ENCODE measurements at places on chromosomes 11 and 22. TPM values are rescaled to one million over a fixed set of nuclear protein-coding genes. Genes with fewer than 3 reads are reported as not detected.

DNA sequence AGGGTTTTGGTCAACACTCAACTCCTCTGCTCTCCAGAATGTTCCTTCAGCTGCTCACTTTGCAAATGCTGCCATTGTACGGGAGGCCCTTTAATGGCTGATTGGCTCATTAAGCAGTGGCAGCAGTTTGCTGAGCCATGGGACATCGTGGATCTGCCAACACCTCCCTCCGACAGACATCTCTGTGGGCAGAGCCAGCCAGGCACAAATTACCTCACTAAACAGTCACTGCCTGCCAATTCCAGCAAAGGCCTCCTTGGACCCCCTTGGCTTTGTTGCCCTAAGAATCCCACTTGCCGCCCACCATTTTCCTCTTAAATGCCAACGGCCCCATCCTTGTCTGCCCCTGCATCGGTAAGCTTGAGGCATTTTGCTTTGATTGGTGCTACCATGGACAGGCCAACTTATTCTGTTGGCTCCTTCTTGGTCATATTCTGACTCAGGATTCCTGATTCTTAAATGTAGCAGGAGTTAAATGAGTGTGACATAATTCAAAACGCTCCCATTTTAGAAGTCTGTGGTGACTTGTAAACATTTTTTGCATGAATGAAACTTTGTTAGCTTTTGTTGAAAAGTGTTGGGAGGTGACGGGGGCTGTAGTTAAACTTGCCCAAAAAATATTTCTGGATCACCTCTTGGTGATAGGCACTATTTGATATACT is 57.5 kb upstream of the LMO2 start:
- no peak for DNase-seq
- H3K4me1 ChIP-seq: no peaks in the 10 kb centered on the region
- no peaks in the 10 kb centered on the region for H3K36me3 ChIP-seq
- H3K27ac ChIP-seq: no peak overlapping the region

GRCh38 chr11:3353066-3353465 is 25.9 kb downstream of the ZNF195 start:
- no peaks in the 10 kb centered on the region for H3K27me3 ChIP-seq
- no peaks in the 10 kb centered on the region for H3K4me1 ChIP-seq
- no peak overlapping the region for H3K4me3 ChIP-seq
- H3K27ac ChIP-seq: no peak overlapping the region
- H3K36me3 ChIP-seq: no peaks in the 10 kb centered on the region
- DNase-seq: no peak

DNA sequence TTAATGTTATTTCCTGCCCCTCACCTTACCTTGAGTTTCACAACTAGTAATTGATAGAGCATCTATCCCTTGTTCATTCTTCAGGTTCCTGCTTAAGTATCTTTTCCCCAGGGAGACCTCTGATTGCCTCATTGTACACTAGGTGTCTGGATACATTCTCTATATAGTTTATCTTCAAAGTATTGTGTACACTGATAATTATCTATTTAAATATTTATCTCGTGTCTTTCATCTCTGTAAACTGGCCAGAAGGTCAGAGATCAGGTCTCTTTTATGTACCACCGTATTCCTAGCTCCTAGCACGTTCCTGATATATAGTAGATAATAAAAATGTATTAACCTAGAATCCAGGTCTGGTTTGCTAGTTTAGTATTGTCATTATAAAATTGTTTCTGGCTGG is 6.4 kb downstream of the TMEM126B start:
- H3K27ac ChIP-seq: no peak overlapping the region
- no peak for DNase-seq
- no peak overlapping the region for H3K4me3 ChIP-seq
- no peaks in the 10 kb centered on the region for H3K36me3 ChIP-seq
- H3K27me3 ChIP-seq: no peaks in the 10 kb centered on the region
- peaks cover 1% of the 10 kb centered on the region for H3K4me1 ChIP-seq

The TYR gene
- total RNA-seq: not detected

DNA sequence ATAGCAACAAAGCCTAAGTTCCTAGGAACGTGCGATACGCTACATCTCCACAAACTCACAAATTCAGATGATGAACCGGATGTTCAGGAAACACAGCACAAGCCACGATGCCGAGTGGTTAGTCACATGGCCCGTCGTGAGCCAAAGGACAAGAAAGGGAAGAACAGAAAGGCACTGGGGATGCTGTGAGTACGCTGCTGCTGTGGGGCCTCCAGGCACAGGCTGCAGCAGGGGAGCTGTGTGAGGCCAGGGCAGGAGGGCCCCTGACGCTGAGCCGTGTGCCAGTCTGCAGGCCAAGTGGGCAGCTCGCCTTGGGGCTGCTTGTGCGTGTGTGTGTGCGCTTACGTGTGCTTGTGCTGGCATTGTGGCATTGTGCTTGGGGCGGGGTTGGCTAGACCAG is 89.4 kb downstream of the CTTN start:
- no peak for DNase-seq
- H3K27me3 ChIP-seq: no peaks in the 10 kb centered on the region
- no peak overlapping the region for H3K27ac ChIP-seq
- H3K4me3 ChIP-seq: no peak overlapping the region
- H3K4me1 ChIP-seq: peaks cover 2% of the 10 kb centered on the region

DNA sequence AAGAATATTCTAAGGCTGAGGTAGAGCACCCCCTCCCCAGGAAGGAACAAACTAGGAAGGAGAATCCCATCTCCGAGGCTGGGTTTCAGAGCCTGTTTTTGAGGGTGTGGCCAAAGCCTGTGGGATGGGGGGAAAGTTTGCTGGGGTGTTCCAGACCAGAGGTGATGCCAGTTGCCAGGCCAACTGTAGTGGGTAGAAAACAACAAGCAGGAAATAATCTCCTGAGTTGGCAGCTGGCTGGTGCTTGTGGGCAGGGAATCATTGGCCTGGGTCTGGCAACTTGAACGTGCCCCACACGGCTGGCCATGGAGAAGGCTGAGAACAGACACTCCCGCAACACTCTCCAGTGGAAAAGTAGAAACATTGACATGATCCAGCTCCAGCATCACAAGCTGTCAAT is 385.6 kb downstream of the ETS1 start:
- no peak for DNase-seq
- H3K4me3 ChIP-seq: no peak overlapping the region
- no peaks in the 10 kb centered on the region for H3K27me3 ChIP-seq
- H3K27ac ChIP-seq: no peak overlapping the region
- H3K4me1 ChIP-seq: no peaks in the 10 kb centered on the region

The OVOL1 gene
- total RNA-seq: not detected

DNA sequence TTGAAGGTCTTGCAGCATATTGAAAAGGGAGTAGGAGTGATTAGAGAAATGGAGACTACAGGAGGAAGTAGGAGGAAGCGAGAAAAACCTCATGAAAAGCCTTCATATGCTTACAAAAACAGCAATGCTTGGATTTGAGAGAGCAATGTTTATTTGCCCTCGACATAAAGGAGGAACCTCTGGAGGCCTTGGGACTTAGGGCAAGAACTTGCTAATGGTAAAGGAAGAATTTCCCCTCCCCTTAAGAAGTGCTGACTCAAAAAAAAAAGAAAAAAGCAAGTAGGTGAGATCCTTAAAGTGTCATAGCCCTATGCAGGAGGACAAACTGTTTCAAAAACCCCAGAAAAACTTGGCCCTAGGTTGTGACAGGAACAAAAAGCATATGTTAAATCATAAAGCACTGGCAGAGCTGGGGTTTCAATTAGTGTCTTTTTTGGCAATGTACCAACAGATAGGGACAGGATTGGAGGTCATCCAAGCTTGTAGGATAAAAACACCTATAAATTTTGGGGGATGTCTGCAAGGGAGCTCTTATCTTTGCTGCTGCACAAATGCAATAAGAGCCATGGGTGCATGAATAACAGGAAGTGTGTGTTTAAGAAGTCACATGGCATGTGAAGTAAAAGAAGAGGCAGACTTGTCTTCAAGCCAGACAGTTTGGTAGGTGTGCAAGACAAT is 4.9 kb downstream of the GLYAT start:
- H3K27me3 ChIP-seq: no peaks in the 10 kb centered on the region
- DNase-seq: no peak
- H3K27ac ChIP-seq: no peak overlapping the region
- no peak overlapping the region for H3K4me3 ChIP-seq

DNA sequence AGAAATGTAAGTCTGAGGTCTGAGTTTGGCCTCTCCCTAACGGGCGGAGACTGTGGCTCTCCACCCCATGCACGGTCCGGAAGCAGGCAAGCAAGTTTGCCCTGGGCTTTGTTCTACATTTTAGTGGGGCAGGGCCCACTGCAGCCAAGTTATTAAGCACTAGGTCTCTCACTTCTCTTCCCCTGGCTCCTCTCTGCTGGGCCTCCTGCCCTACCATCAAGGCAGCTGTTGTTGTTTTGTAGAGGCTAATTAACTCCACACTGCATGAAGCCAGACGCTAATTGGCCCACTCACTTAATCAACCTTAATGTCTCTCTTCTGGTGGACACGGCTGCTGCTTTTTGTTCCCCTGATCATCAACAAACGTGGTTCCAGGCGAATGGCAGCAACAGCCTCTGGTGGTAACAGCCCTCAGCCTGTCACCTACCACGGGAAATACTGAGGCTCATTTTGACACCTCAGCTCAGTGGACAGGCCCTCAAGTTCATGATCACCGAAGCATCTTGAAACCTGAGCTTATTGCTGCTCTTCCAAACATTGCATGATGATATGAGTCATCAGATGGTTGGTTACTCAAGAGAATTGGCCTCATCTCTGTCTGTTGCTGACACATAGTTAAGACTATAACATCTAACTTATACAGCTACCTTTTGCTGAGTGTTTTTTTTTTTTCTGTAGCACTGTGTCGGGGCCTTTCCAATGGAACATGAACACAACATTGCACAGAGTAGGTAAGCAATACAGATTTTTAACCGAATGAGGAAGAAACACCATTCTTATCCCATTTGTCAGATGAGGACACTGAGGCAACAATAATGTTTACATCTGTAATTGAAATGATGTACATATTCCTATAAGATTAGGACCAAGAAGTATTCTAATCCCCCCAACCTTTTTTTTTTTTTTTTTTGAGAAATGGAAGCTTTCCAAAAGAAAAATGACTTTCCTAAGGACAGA is 20.8 kb upstream of the LMO2 start:
- H3K4me3 ChIP-seq: no peak overlapping the region

GRCh38 chr22:25930788-25931310 is 188.9 kb downstream of the MYO18B start:
- H3K4me3 ChIP-seq: no peak overlapping the region

The FAM181B gene
- 0.38 TPM for total RNA-seq

The SCGB1D2 gene
- not detected for total RNA-seq

- H3K36me3 ChIP-seq: no peaks in the 10 kb centered on the region
- H3K4me3 ChIP-seq: no peak overlapping the region
- DNase-seq: no peak
Observed at GRCh38 chr11:127058524-127058923, 58.0 kb upstream of the KIRREL3 start.

DNA sequence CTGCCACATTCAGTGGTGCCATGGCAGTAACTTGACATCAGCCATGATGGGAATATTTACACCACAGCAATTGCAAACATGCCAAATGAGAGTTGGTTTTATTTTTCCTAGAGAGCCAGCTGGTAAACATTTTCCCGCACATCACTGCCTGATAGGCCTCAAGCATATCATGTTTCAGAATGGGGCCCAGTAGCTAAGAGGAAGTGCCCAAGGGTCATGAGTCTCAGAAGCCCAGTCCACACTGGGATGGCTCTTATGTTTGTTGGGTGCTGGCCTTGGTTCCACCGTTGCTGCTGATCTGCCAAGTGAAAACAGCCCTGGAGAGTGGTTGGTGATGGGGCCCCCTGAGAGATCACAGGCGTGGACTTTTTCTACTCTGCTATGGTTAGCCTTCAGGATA is 64.3 kb upstream of the NAV2 start:
- no peaks in the 10 kb centered on the region for H3K27me3 ChIP-seq
- H3K4me1 ChIP-seq: no peaks in the 10 kb centered on the region
- H3K4me3 ChIP-seq: no peak overlapping the region

- DNase-seq: no peak
- H3K36me3 ChIP-seq: no peaks in the 10 kb centered on the region
- no peaks in the 10 kb centered on the region for H3K27me3 ChIP-seq
- H3K27ac ChIP-seq: no peak overlapping the region
- no peak overlapping the region for H3K4me3 ChIP-seq
Observed at GRCh38 chr11:122186439-122187080, 70.5 kb upstream of the BLID start.

GRCh38 chr11:112513417-112513816 is 252.8 kb upstream of the PLET1 start:
- no peak overlapping the region for H3K27ac ChIP-seq
- DNase-seq: no peak
- no peak overlapping the region for H3K4me3 ChIP-seq
- H3K36me3 ChIP-seq: no peaks in the 10 kb centered on the region
- H3K27me3 ChIP-seq: no peaks in the 10 kb centered on the region

The NXPE2 gene
- total RNA-seq: not detected

GRCh38 chr11:127524618-127525017 is 524.0 kb upstream of the KIRREL3 start:
- DNase-seq: no peak
- H3K27ac ChIP-seq: no peak overlapping the region
- H3K4me1 ChIP-seq: no peaks in the 10 kb centered on the region
- H3K4me3 ChIP-seq: no peak overlapping the region
- no peaks in the 10 kb centered on the region for H3K27me3 ChIP-seq
- no peaks in the 10 kb centered on the region for H3K36me3 ChIP-seq

- peak within 1 kb of the TSS; percentile 38 for H3K4me3 ChIP-seq
- H3K36me3 ChIP-seq: no peaks in the 10 kb centered on the region
- DNase-seq: peak; percentile 93
- H3K4me1 ChIP-seq: peaks cover 18% of the 10 kb centered on the region
Observed at GRCh38 chr11:62839050-62839945, at the start of gene WDR74. TSS of gene WDR74 (minus strand) at chr11:62839590. CDS start at chr11:62839570, 20 bp downstream.

DNA sequence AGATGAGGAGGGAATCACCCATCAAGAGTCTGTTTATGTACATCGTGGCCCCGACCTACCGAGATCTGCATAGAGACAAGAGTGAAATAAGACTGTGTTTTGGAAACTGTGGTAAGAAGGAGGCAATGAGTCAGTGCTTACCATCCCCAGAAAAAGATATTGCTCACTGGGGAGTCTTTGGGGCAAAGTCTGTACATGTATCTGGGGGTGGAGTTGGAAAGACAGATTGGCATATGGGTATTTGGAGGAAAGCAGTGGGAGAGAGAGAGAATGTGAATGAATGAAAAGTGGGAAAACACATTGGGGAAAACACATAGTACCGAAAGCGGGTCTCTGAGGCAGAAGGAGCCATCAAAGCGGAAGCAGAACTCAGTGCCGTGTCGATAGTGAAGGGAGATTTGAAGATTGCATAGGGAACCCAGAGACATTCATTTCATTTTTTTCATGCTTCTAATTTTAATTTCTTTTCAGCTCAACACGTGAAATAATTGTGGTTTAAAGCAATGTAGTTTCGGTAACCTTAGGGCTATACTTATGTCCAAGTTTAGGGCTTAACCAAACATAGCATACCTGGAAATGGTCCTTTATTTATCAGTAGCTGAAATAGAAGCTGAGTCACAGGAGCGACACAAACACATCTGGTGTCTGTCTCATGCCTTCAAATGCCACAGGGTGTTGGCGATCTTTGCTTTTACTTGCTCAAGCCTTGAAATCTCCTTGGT is 98.6 kb upstream of the CD44 start:
- no peaks in the 10 kb centered on the region for H3K36me3 ChIP-seq
- no peaks in the 10 kb centered on the region for H3K27me3 ChIP-seq
- peaks cover under 1% of the 10 kb centered on the region for H3K4me1 ChIP-seq
- no peak overlapping the region for H3K27ac ChIP-seq

The OR52H1 gene
- 0.22 TPM for total RNA-seq

GRCh38 chr11:117408356-117408755 is 80.7 kb downstream of the CEP164 start:
- H3K4me1 ChIP-seq: no peaks in the 10 kb centered on the region
- H3K4me3 ChIP-seq: no peak overlapping the region
- no peaks in the 10 kb centered on the region for H3K27me3 ChIP-seq
- no peak for DNase-seq
- no peak overlapping the region for H3K27ac ChIP-seq
